ENCODE measurements at places on chromosomes 12 and 14.

- DNase-seq, result no peak
Measured at GRCh38 chr12:46950094-46950493, 124.3 kb upstream of the SLC38A4 start.

DNA sequence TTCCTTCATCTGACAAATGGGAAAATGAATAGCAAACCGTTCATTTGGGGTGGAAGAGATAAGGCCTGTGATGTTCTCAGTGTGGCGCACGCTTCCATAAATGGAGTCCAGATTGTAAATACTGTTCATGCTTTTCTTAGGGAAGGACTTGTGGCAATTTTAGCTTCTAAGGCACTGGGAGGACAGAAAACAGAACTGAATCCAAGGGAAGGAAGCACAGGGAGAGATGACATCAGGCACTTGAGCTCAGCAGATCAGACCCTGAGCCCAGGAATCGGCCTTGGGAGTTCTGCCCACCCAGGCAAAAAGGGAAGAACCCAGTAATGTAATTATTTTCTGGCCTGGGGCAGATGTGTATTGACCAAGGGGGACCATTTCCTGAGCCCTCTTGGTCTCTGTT lies 7.2 kb upstream of the SH2B3 start:
- no peak for DNase-seq

- no peak for DNase-seq
Measured at GRCh38 chr14:99780690-99781089, 12.5 kb upstream of the EML1 start.

DNA sequence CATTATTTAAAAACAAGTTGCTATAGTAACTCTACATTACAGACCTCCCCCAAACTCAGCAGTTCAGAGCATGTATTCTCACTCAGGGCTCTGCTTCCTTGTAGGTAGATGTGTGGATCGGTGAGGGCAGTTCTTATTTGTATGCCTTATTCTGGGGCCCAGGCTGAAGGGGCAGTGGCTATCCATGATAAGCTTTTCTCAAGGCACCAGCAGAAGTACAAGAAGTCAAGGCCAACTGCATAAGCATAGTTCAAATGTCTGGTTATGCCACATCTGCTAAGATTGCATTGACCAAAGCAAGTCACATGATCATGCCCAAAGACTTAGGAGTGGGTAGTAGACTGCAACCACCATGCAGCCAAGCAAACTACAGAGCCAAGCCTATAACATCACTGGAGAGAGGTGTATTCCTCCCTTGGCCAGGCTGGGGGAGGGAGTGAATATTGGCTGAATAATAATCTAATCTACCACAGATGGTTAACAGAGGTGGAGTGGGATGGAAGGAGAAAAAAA lies 4.6 kb downstream of the PSEN1 start:
- DNase-seq, result no peak

- no peak for DNase-seq
Measured at GRCh38 chr12:48810903-48811431, 7.3 kb upstream of the CACNB3 start.

DNA sequence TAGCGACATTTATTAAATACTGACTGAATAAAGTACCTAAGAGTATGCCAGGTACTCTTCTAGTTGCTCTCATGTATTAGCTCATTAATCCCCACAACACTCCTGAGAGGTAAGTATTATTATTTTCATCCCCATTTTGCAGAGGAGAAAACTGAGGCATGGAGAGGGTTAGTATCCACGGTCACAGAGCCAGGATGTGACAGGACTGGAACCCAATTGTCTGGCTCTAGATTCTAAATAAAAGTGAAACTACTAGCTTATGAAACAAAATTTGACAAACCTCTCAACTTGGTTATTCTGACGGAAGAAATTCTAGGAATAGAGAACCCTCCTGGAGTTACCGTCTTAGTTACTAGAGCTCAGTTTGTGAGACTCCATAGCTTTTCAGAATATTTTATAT lies 112.2 kb downstream of the CHST11 start:
- no peak for DNase-seq

DNA sequence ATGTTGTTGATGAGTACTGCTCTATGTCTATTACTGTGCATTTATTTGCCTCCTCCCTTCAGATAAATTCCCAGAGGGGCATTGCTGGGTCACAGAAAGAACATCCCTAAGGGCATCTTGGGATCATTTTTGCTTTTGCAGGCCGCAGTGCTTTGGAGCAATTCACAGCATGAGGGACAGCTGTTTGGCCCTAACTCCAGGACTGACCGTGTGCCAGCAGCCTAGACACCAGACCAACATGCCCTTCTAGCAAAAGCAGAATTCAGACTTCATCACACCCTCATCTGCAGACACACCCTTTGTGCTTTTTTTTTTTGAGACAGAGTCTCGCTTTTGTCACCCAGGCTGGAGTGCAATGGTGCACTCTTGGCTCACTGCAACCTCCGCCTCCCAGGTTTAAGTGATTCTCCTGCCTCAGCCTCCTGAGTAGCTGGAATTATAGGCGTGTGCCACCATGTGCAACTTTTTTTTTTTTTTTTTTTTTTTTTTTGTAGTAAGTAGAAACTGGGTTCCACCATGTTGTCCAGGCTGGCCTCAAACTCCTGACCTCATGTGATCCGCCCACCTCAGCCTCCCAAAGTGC lies 31.0 kb downstream of the RNF34 start:
- no peak for DNase-seq

DNA sequence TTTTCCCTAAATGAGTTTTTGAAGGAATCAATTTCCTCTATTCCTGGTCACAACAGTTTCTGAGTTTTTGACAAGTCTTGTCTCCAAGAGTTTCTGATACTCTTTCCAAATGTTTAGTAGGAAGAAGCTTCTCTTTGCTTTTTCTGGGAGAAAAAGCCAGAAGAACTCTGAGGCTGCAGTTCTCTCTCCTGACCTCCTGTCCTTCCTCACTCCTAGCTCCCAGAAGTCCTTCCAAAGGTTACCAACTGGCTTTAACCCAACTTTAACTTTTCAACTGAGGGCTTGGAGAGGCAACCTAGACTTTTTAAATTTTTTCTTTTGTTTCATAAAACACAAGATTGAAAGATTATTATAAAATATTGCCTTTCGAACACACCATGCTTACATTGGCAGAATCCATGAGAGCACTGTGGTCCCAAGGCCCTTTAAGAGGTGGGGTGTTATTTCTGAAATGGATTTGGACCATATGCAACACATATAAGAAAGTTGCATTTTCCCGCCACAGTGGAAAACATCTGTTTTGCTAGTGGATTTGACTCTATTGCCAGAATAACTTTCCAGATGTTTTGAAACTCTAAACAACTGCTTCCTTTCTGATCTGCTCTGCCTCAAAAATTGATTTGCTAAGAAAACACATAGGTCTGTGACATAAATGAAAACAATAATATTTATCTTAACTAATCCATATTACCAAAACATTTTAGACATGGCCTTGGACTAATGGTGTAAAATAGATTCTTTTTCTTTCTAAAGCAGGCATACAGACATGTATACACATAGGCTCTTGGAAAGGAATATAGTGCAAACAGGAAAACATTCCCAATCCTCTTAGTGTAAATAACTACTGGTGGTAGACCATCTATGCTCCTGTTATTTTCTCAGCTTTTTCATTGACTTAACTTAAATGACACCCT lies 22.3 kb upstream of the EPS8 start:
- DNase-seq, result no peak

DNA sequence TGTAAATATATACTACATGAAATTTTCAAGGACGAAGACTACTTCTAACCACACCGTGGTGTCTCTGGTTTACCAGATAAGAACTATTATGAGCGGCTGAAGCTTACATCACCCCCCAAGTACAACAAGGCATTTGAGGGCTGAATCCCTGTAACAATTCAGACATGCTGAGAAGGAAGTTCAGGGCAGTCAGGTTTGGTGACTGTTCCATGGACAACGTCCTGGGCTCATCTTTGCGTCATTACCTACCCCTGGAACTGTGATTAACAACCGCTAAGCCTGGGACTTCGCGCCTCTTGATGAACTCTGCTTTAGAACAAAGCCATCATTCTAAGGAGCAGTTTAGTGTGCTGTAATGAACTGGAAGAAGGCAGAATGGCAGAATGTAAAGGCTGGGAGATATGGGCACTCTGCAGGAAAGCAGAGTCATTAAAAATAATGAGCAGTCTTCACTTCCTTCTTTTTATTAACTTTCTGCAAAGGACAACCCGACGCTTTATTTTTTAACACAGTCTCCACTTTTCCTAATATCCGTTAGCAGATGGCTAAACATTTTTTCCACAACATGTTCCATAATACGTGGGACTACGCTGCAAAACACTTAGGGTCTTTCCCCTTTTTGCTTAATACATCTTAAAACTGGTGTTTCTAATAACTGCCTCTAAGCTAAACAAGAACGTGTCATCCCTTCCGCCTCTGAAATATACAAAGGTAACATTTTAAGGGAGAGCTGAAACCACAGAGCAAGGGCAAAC lies 263.2 kb downstream of the ADAMTS20 start:
- DNase-seq, result no peak

- DNase-seq, result peak; percentile 48
Measured at GRCh38 chr12:116194935-116195431, 82.5 kb downstream of the MED13L start.

DNA sequence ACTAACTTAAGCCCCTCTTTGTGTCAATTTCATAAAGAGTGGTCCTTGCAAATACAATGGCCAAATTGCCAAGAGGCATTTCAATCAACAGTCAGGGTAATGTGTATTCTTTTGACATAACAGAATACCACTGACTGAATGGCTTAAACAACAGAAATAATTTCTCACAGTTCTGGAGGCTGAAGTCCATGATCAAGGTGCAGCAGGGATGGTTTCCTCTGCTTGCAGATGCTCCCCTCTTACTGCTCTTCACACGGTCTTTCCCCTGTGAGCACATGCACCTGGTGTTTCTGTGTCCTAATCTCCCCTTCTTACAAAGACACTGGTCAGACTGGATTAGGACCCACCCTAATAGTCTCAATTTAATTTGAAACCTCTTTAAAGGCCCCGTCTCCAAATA lies 31.9 kb downstream of the FGFR1OP2 start:
- DNase-seq, result no peak

DNA sequence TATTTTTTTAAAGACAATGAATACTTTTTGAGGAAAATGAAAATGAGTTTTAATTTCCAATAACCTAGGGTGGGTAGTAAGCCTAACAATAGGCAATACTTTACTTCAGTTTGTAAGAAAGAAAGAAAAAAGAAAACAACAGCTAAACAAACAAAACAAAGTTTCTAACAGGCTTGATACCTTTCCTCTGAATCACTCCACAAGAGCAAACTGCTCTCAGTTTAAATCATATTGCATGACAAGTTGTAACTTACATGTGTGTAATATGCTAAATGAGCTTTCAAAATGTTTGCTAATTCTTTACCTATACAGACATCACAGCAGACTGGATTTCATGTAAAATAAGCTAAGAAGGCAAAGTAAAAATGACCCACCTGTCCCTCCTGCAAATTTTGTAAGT lies 6.7 kb upstream of the LMO3 start:
- DNase-seq, result no peak

- DNase-seq, result no peak
Measured at GRCh38 chr14:102626530-102626929, 34.1 kb downstream of the RCOR1 start.

DNA sequence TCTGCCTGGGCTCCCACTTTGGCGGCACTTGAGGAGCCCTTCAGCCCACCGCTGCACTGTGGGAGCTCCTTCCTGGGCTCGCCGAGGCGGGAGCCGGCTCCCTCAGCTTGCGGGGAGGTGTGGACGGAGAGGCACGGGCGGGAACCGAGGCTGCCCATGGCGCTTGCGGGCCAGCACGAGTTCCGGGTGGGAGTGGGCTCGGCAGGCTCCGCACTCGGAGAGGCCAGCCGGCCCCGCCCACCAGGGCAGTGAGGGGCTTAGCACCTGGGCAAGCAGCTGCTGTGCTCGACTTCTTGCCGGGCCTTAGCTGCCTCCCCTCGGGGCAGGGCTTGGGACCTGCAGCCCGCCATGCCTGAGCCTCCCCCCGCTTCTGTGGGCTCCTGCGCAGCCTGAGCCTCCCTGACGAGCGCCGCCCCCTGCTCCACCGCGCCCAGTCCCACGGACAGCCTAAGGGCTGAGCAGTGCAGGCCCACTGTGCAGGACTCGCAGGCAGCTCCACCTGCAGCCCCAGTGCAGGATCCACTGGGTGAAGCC lies 44.6 kb downstream of the R3HDM2 start:
- DNase-seq, result no peak

Data from stimulated activated naive CD4-positive, alpha-beta T cell treated with Interleukin-2 at 50 U/mL for 16 hours (primary cell).